NCI-H2171 (cell line): ENCODE measurements at places on chromosomes 16 and 17.

- no peak for DNase-seq
Measured at GRCh38 chr16:88543230-88543813, 26.9 kb upstream of the ZC3H18 start.

DNA sequence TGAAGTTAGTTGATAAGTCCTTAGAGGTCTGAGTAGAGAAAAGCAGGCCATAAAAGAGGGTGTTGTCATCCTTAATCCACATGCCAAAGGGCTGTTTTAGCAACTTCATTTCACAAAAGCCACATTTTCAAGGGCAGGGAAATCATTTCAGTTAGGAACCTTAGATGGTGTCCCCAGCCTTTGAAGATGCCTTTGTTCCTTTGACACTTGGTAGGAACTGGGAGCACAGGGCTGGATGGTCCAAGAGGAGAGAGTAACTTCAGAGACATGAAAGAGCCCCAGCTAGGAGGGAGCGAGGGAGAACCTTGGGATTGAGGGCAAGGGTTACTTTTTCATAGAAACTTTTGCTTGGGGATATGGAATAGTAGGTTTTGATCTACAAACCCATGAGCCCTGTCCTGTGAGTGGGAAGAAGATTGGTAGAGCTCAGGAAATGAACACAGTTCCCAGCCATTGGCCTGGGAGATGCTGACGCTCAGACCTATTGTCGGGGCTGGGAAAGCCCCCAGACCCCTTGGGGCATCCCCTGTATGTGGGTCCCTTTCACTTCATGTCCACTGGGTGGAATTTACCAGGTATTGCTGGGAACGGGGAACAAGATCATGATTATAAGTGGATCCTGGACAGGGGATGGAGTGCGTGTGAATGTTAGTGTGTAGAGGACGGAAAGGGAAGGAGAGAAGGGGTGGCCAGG lies 18.9 kb downstream of the MSI2 start:
- no peak for DNase-seq

- no peak for DNase-seq
Measured at GRCh38 chr17:20008242-20009051, 712 bp upstream of the SPECC1 start.

GRCh38 chr17:4959261-4959965 lies 8.2 kb downstream of the SPAG7 start:
- DNase-seq: no peak

GRCh38 chr16:14007450-14007849 lies 63.7 kb upstream of the MRTFB start:
- DNase-seq: no peak

DNA sequence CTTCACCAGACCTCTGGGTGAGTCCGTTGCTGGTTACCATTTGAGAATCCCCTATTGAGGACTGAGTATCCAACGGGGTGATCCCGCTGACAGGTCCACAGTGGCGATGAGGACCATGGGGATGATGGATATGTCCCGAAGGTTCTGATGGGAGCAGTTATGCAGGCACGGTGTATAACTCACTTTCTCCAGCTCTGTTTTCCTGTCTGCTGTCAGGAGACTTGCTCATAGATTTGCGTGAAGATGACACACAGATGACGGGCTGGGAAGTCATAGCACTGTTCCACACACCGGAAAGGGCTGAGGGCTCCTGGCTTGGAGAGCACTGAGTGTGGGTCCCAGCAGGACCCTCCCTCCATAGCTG lies 22.2 kb upstream of the ADCY7 start:
- no peak for DNase-seq

GRCh38 chr17:74654742-74655141 lies 31.2 kb upstream of the CD300E start:
- DNase-seq: no peak

- no peak for DNase-seq
Measured at GRCh38 chr16:9827062-9827752, 355.0 kb downstream of the GRIN2A start.

- DNase-seq: no peak
Measured at GRCh38 chr17:82370471-82371332, 863 bp upstream of the UTS2R start.

- no peak for DNase-seq
Measured at GRCh38 chr16:50296807-50297206, 30.5 kb downstream of the ADCY7 start.

- DNase-seq: no peak
Measured at GRCh38 chr16:88491560-88492310, 38.7 kb downstream of the ZFPM1 start.

DNA sequence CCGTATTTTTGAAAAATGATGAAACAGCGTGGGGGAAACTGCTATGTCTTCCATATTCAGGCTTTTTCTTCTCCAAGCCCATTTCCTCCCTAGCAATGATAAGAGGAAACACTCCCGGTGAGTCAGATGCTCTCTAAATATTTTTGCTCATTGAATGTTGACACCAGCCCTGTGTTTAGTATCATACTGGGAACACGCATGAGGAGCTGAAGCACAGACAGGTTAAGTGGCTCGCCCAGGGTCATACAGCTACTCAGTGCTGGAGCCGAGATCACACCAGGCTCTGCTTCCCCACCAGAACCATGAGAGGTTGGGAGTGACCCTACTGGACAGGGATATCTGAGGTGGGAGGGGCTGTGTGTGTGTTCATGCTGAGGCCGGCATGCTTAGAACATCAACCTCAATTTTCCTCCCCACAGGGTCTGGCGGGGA lies 37.8 kb upstream of the ADGRG1 start:
- no peak for DNase-seq

- DNase-seq: no peak
Measured at GRCh38 chr16:83744441-83744981, 63.3 kb upstream of the HSBP1 start.

DNA sequence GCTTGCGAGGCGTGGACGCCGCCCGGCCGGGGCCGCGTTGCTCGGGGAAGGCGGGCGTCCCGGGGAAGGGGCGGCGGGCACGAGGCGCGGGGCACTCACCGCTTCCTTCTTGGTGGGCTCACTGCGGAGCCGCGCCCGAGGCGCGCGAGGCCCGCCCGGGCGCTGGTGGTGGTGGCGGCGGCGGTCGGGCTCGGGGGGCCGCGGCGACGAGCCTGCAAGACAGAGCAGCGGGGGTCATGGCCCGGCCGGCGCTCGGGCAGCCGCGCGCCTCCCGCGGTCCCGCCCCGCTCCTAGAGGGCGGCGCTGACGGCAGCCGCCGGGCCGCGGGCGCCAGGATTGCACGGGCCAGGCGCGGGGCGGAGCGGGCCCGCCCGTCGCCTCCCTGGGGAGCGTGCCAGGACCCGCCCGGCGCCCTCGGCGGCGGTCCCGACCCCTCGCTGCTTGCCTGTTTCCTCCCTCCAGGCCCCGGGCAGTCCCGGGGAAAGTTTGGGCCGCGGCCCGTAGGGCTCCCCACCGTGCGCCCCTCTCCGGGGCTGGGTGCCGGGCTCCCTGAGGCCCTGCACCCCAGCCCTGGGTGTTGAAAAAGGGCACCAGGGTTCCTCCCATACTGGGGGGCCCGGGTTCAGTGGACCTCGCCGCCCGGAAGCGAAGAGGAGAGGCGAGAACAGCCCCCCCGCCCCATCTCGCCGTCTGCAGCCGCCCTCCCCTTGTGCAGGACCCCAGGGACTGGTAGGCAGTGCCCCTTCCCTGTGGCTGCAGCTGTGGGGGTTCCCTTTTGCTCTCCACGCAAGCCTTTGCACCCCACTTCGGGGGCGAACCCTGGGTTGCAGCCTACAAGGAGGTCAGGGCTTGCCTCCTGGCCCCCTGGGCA lies at the start of gene C16orf74:
C16orf74 (minus strand) TSS at position 270 of the 871 bp plus-strand sequence. CDS start 15,879 bp downstream, outside the sequence.
- DNase-seq: peak; percentile 40

DNA sequence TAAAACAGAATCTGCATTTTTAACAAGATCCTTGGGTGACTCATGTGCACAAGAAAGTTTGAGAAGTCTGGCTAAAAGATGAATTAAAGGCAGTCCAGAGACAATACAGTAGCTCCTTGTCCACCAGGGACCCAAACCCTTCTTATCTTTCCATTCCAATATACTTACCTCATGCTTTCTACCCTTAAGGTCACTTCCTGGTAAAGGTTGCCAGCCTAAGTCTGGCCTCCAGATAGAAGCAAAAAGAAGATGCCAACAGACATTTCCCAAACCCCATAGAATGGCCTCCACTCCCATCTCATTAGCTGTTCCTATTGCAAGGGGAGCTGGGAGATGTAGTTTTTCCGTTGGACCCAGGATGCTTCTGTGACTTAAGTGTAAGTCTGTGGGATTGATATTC lies 101.4 kb upstream of the XYLT1 start:
- DNase-seq: no peak

GRCh38 chr17:19309701-19310100 lies 52.8 kb downstream of the B9D1 start:
- DNase-seq: no peak

DNA sequence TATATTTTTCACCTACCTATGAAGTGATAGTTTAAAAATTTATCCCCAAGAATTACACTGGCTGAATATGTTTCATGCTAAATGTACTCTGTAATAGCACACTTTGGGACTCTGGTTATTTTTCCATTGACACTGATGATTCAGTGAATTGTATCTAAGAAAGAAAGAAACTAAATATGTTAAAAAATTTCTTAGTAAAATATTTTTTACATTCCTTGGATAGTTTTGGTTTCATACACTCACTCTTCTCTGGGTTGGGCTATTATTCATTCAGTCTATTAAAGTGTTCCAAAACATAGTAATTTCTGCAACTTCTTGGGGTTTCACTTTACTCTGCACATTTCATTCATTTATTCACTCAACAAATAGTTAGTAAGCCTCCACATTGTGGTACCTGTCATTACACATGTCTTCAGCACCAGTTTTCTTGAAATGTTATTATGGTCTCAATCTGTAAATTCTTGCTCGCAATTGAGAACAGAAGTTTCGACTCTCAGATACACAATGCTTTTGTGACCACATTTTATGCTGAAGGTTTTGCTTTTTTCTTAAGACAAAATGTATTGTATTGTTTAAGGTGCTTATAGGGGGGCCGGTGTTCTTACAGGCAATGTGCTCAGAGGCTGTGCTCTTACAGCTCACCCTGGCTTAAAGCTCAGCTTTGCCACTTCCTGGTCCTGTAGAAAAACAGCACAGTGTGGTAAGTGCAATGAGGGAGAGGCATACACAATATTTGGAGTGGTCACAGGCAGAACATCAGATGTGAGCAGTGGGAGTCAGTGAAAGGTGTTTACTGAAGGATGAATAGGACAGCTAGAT lies 17.4 kb downstream of the CNTNAP4 start:
- no peak for DNase-seq

DNA sequence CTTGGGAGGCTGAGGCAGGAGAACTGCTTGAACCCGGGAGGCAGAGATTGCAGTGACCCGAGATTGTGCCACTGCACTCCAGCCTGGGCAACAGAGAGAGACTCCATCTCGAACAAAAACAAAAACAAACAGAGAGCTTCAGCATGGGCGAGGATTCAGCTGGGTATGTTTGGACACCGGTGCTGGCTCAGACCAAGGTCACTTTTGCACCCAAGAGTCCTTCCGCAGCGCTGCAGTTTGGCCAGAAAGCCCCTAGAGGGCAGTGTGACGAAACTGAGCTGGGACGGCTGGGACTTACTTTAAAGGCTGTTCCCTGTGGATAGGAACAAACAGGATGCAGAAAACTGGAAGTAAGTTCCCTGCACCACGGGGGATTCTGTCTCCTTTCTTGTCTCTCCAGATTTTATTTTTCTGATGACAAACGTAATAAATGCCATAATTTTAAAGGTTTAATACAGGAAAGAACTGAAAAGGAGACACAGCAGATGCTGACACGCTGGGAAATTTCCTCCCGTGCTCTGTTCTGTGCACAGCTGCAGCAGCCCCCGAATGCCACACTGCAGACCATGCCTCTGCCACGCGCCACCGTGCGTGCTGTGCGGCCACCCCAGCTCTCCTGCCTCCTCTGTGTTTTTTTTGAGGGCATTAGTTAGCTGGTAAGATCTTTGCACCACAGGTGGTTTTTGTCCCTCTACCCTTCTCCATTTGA lies 25.2 kb upstream of the USP36 start:
- DNase-seq: no peak

- DNase-seq: no peak
Measured at GRCh38 chr16:85498607-85499006, 114.5 kb upstream of the GSE1 start.

- no peak for DNase-seq
Measured at GRCh38 chr17:16473044-16474011, 18.7 kb downstream of the LRRC75A start.

GRCh38 chr16:82229800-82230619 lies 60.0 kb upstream of the MPHOSPH6 start:
- DNase-seq: peak; percentile 29

GRCh38 chr17:41417576-41418015 lies 6.8 kb downstream of the KRT37 start:
- DNase-seq: no peak

DNA sequence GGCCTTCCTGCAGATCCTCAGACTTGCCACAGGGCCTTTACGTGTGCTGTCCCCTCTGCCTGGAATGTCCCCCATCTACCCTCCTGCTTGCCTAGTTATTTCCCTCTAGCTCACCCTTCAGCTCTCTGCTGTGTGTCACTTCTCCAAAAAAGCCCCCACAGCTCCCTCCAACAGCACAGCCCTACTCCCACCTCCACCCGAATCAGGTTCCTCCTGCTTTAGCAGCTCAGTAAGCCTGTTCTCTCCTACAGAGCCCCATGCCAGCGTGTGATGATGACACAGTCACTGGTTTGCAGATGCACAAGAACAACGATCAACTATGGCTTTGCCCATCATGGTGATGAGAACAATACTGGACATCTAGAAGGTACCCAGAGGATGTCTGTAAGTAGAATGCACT lies 7.1 kb upstream of the SAMD14 start:
- no peak for DNase-seq

DNA sequence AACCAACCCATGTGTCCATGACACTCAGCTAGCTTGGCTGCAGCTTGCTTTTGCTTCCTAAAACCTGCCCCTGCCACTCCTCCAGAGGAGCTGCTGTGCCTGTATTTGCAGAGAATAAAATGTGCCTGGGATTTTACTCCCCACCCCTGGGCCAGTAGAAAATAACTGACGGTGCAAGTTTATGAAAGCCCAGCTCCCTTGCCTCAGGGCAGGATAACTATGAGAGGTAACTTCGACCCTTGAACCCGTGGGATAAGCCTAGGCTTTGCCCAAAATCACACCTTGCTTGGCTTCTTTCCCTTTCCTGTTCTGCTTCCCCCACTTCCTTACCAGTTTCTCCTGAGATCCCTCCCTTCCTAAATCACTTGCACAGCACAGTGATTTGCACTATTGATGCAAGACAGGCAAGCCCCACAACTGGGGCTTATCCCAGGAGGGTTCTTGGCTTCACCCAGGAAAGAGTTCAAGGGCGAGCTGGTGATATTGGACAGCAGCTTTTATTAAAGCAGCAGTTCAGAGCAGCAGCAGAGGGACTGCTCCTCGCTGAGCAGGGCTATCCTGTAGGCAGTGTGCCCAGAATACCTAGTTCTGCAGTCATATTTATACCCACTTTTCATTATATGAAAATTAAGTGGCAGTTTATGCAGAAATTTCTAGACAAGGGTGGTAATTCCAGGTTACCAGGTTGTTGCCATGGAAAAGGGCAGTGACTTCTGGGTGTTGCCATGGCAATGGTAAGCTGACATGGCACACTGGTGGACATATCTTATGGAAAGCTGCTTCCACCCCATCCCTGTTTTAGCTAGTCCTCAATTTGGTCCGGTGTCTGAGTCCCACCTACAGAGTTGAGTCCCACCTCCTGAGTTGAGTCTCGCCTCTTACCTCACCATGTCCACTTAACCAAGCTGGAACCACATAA lies 6.3 kb upstream of the ERCC4 start:
- no peak for DNase-seq

- DNase-seq: no peak
Measured at GRCh38 chr17:7423679-7424078, 1.7 kb upstream of the SPEM2 start.
